A673 (cell line): ENCODE measurements at places on chromosomes 5 and 9.

- DNase-seq = no peak
Measured at GRCh38 chr5:169299663-169300467, 1.1 kb downstream of the SLIT3 start.

DNA sequence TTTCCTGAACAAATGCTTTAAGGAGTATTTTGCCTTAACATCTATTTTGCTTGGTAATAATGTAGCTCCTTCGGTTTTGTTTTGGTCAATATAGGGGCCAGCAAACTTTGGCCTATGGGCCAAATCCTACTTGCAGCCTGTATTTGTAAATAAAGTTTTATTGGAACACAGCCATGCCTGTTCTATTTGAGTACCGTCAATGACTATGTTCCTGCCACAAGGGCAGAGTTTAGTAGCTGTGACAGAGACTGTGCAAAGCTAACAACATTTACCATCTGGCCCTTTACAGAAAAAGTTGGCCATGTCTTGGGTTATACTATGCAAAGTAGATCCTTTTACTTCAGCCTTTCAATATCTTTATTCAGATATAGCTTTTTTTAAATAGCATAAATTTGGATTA, 113.4 kb downstream of the NR3C1 start:
- DNase-seq = no peak

DNA sequence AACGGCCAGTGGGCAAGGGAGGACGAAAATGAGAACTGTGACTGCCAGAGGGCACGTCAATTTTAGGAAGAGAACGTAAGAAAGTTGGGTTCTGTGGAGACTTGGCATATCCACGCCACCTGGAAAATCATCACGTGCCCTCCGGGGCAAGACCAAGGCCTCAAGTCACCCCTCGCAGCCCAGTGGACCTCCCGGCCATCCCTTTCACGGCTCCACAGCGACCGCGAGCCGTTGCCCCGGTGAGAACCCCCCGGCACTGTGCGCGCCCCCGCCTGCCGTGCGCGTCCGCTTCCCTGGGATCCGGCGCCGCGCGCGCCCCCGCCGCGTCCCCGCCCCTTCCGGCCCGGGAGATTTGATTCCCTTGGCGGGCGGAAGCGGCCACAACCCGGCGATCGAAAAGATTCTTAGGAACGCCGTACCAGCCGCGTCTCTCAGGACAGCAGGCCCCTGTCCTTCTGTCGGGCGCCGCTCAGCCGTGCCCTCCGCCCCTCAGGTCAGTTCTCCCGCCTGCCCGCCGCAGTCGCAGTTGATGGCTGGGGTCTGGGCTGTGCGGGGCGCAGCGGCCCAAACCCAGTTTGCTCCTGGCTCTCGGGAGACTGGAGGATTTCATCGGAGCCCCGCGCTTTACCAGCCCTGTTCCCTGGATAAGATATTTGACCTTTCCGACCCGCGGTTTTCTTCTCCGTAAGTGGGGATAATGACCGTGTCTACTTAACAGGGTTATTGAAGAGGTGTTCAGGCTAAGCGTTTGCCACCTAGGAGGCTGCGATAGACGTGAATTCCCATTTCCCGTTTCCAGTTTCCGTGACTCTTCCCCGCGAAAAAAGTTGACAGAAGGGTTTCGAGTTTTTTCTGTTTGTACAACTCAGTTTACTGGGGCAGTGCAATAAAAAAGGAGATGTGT, at the start of gene MELK:
Gene MELK (plus strand): TSS at position 381 of the 904 bp plus-strand sequence. CDS start 8,787 bp downstream, outside the sequence.
- DNase-seq = peak; percentile 91

DNA sequence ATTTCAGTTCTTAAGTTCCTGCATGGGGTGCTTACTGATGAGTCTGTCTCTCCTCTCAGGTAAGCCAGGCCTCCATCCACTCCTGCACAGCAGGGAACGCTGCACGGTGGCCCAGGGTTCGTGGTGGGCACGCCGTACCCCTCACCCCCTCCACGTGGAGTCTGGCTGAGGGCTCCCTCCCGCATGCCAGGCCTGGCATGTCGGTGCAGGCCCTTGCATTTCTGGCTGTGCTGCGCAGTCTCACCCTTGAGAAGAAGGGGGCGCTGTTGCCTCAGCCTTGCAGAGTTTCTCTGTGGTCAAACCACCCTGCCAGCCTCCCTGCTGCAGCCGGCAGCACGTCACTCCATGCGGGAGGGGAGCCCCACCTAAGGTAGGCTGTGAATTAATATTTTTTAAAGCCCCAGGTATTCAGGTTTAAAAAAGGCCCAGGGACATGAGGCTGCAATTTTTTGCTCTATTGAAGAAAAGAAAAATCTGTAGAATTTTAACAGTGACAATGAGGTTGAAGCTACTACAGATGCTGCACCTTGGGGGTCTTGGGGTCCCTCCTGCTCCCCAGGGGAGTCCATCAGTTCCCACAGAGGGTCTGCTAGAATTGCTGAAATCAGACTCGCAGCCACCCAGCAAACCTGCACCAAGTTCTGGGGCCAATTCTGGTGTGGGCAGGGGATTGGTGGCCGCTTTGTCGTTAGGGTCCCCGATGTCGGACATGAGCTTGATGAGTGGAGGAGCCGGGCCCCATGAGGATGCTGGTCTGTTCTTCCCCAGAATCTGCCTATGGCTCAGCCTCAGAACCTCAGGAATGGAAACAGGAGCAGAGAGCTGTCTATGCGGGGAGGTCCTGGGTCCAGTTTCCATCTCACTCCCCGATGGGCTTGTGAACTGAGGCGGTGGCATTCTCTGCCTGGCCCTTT, 52.6 kb downstream of the TENT4A start:
- DNase-seq = peak; percentile 82

GRCh38 chr5:142888469-142889085, 118.4 kb downstream of the ARHGAP26 start:
- peak; percentile 68 for DNase-seq

GRCh38 chr5:62590387-62590786, 11.8 kb downstream of the LRRC70 start:
- no peak for DNase-seq

- no peak for DNase-seq
Measured at GRCh38 chr5:60705144-60705543, 5.2 kb upstream of the DEPDC1B start.
